ENCODE measurements at places on chromosomes 7 and 10.

GRCh38 chr7:91168871-91169829 lies 95.1 kb upstream of the FZD1 start:
- DNase-seq = no peak

GRCh38 chr10:58311026-58311425 lies 23.8 kb upstream of the UBE2D1 start:
- no peak for DNase-seq

DNA sequence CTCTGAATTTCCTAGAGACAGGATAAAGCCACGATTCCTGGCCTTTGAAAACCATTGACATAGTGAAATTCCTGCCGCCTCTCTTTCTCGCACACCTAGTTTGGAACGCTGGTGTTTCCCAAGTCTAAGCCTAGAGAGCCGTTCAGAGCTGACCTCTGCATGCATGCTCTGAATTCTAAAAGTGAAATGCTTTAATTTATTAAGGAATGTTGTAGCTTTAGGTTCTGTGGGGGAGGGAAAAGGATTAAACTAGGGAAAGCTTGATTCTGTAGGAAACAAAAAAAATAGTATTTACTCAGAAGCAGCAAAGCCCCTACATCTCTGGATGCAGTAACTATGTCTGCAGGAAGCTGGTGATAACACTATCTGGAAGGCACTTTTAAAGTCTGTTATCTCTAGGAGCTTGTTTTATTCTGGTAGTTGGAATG lies 27.3 kb downstream of the PFKP start:
- no peak for DNase-seq

- DNase-seq = peak; percentile 71
Observed at GRCh38 chr7:2521952-2522591, 2.5 kb downstream of the LFNG start.

DNA sequence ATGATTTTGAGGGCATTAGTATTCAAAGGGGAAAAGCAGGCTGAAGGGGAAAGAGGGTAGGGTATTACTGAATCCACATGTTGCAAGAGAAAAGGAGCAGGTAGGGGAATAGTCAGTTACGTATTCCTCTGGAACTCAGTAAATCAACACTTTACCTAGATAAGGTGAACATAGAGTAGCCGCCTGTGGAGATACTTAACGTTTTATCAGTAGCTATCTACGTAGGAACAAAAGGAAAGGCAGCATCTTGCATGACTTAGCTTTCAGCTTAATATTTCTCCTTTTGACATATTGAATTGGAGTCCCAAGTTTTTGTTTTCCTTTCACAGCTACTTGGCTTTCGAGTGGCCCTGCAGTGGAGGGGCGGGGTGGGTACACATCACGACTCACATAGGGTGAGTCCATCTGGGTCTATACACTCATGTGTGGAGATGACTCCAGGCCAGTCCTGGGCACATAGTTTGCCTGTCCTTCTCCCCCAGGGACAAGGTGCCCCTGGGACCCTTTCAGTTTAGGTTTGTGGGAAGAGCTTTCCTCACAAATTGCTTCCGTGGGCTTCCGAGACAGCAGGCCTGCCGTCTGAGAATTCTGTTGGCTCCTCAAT lies 48.1 kb downstream of the CCNY start:
- no peak for DNase-seq

DNA sequence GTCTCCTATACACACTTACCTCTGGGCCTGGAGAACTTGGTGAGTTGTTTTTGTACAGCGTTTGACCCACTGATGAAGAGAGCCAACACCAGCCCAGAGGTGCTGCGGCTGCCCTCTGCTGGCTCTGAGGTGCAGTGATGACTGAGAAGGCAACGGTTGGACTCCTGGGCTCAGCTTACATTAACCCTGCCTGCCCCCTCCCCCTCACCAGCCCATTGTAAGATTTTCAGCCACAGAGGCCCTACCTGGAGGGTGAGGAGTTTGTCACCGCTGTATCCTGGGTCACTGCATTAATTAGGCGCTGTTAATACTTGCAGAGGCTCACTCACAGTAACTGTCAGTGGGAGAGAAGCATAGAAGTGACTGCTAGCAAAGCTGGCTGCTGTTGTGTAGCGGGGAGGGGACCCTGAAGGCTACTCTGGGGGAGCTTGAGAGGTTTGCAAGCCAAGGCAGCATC lies 19.0 kb upstream of the ANKRD2 start:
- peak; percentile 27 for DNase-seq

GRCh38 chr7:72099784-72100183 lies 312.4 kb downstream of the CALN1 start:
- no peak for DNase-seq

- DNase-seq = no peak
Observed at GRCh38 chr10:132904814-132905649, 37.3 kb downstream of the CFAP46 start.

DNA sequence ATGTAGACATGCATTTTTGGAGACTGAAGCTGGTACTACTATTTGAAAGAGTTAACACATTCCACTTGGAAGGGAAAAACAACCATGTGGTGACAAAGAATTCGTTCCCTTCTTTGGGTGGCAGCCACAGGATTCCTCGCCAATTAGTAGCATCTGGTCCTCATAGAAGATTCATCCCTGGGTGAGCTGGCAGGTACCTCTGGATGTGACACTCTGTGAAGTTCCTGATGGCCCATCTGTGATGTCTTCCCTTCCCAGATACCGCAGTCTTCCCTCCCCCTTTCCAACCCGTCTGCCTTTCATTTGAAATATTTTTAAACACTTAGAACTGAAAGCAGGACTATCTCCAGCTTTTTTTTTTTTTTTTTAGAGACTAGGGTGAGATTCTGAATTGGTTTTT lies 569.5 kb downstream of the TYW1 start:
- DNase-seq = no peak

GRCh38 chr10:12577610-12578009 lies 228.3 kb downstream of the CAMK1D start:
- DNase-seq = no peak

GRCh38 chr7:138021889-138022288 lies 20.0 kb upstream of the CREB3L2 start:
- no peak for DNase-seq

- no peak for DNase-seq
Observed at GRCh38 chr7:151382079-151382885, 27.6 kb downstream of the WDR86 start.

DNA sequence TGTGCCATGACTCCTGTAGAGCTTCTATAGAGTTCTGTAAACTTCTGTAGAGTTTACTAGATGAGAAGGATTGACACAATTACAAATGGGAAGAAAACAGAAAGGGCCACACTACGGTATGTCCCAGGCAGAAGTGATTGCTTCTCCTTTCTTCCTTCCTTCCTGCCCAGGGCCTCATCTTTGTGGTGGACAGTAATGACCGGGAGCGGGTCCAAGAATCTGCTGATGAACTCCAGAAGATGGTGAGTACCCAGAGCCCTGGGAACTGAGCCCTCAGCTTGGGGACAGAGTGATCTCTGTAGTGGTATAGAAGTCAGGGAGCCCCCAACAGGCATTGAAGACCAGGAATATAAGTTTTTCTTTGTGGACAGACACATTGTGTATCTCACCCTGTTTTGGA lies 1.7 kb downstream of the ARF5 start:
- DNase-seq = no peak

- no peak for DNase-seq
Observed at GRCh38 chr7:124667312-124668153, 98.1 kb downstream of the GPR37 start.

DNA sequence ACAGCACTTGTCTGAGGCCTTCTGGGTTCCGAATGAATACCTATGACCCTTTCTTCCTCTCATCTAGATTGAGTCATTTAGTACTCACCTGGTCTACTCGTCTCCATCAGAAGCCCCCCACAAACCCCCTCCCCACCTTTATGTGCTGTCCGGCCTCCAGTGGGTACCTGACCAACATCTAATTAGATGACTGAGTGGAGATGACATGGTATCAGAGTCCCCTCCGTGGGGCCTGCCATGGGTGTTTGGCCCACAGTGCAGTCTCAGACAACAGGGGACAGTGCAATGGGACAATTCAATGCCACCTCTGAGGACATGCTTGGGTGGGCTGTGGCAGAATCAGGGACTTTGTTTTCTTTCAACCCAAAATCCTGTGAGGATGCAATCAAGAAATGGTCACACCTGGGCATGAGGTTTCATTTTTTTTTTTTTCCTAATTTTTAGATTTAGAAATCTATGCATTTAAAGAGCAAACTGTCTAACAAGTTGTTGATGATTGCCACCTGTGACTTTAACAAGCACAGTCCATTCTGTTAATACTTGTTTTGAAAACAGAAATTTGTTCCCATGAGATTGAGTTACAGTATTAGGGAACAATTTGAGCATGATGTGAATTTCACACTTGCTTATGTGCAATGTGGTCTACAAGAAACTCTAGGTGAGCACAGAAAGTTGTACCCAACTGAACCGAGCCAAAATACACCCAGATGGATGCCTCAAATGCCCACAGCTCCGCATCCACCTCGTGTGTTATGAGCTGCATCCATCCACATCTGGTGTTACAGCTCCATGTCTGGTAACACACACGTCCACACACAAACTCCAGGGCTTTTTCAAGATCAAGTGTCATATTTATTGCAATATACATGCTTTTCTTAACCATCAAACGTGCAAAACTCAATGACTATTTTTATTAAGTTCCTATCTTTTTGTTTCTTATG lies 27.5 kb downstream of the GPRIN2 start:
- DNase-seq = no peak

DNA sequence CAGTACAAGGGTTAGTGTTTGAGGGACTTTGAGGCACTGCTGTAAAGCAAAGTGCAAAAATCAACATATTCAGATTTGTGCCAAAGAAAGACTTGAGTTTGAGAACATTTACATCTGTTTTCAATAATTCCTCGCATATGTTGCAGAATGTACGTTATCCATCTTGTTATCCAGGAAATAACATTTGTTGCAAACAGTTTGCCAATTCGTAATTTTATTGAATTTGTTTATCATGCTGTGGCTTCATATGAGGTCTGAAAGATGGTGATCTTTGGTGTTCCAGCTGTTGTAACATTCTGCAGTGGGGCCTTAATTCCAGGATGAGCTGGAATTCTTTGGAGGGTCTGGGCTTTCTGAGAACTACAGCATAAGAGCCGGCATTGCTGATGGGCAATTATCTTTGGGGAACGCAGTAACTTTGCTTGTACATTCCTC lies 396.2 kb downstream of the LRMDA start:
- no peak for DNase-seq

GRCh38 chr10:7811000-7811399 lies 7.3 kb upstream of the TAF3 start:
- DNase-seq = no peak

- DNase-seq = no peak
Observed at GRCh38 chr10:117322260-117322659, 53.0 kb downstream of the PDZD8 start.

DNA sequence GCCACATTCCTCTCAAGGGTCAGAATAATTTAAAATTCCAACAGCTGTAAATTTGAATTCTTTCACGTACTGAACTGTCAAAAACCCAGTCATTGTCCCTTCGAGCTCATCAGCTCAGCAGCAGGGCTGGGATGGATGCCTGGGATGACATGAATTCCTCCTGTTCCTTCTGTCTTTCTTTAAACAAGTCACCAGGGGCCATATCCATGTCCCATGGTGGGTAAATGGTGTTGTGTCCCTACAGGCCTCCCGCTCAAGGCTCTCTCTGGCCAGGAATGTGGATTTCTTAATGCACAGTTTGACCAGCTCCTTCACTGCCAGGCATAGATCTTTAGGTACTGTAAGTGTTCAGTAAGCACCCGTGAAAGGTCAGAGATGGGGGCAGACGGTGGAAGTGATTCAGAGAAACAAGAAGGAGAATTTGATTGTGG lies 13.8 kb upstream of the TECPR1 start:
- DNase-seq = no peak

- DNase-seq = no peak
Observed at GRCh38 chr7:27115221-27116026, 12.9 kb upstream of the HOXA2 start.

- no peak for DNase-seq
Observed at GRCh38 chr10:60937022-60937421, 7.0 kb downstream of the RHOBTB1 start.

DNA sequence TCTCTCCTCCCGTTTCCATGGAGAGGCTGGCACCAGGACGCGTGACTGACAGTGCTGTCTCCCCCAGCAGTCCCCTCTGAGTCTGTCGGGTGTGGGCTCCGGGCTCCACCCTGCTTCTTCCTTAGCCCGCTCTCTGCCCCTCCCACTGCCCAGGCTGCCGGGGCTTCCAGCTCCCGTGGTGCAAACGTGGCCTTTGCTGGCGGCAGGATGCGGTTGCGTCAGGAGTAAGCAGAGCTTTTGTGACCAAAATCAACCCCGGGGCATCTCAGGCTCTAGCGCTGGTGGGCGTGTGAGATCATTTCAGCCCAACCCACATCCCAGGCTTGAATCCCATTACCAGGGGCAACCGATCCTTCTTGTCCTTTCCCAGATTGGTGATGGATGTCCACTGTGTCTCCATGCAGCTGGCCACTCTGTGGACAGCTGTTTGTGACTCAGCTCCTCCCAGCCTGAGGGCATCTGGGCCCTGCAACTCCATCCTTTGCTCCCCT lies 28.2 kb downstream of the PTPRE start:
- DNase-seq = no peak

DNA sequence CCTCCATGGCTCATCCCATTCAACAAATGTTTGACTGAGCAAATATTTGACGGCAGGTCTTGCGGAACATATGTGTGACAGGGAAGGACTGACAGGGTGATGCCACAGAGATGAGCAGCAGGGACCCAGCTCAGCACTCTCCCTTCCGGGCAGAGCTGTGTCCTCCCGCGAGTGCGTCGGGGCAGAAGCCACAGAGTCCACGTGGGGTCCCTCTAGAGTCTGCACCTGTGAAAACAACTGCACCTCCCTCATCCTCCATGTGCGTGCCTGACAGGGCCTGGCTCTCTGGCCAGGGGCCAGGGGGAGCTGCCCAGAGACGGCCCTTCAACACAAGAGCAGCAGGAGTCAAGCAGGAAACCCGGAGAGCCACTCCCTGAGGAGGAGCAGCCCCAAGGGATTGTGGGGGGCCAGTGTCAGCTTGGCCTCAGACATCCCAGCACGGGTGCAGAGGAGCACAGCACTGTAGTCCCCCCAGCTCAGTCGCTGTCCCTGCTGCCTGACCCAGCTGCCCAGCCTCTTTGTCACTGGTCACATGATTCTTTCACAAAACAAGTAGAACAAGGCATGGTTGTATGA lies 83.6 kb upstream of the TMEM72 start:
- no peak for DNase-seq

DNA sequence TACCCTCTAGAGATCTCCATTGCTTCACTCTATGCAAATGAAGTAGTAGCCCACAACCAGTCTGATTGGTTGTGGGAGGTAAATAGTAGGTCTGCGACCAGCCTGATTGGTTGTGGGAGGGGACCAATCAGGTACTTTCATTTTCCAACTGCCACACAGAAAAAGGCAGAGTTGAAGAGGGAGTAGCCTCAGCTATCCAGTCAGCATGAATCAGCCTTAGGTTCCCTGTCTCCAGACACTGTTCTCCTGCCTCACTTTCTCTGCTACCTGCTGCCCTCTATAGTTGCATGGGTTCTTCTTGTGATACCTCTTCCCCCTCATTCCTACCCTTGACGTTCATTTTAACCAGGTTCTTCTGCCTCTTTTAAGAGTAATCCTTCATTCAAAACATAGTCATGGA lies 114.5 kb upstream of the LYZL1 start:
- DNase-seq = no peak
